CD4-positive, alpha-beta T cell treated with Interleukin-15 for 4 hours (primary cell): ENCODE measurements at places on chromosomes 7 and 10.
A peak's percentile ranks its signal among the peaks of the same experiment; 100 is the strongest.

- DNase-seq = peak; percentile 70
Observed at GRCh38 chr7:786472-787255, 45.6 kb upstream of the SUN1 start.

DNA sequence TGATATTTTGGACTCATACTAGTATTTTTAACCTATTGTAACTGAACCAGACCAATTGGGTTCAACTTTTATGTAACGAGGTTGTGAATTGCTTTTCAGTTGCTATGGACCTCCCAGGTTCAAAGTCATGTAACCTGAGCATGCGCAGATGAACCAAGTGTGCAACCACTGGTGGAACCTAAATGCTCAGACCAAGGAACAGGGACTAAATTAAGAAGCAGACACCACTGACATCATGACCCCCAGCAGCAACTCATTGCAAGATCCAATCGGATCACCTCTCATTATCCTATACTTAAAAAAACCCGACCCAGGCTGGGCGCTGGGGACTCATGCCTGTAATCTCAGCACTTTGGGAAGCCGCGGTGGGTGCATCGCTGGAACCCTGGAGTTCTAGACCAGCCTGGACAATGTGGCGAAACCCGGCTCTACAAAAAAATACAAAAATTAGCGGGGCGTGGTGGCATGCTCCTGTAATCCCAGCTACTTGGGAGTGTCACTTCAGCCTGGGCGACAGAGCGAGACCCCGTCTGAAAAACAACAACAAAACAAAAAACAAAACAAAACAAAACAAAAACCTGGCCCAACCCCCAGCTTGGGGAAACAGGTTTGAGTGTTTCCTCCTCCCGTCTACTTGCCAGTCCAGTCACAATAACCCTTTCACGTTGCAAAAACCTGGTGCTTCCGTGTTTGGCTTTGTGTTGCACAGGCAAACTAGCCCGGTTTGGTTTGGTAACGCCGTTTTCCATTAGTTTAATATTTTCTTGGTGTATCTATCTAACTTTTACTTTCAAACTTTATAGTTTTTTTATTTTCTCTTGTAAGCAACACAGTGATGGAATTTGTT is 11.3 kb upstream of the ZNF518A start:
- DNase-seq = no peak

- no peak for DNase-seq
Observed at GRCh38 chr7:121873289-121874194, 581 bp downstream of the PTPRZ1 start.

DNA sequence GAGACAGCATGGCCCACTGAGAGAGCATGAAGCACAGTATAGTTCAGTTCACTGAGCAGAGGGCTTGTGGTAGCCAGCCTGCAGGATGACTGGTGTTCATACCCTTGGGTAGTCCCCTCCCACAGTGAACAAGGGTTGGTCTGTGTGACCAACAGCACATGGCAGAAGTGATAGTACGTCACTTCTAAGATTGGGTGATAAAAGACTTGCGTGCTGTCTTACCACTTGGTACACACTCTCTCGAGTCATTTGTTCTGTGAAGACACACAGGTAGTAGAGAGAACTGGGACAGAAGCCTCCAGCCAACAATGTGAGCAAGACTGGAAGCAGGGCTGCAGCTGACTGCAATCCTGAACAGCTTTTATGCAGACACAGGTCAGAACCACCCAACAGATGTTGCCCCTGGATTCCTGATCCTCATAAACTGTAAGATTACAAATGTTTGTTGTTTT is 14.6 kb downstream of the EPC1 start:
- peak; percentile 84 for DNase-seq

- DNase-seq = no peak
Observed at GRCh38 chr7:4479367-4480039, 202.6 kb upstream of the FOXK1 start.

DNA sequence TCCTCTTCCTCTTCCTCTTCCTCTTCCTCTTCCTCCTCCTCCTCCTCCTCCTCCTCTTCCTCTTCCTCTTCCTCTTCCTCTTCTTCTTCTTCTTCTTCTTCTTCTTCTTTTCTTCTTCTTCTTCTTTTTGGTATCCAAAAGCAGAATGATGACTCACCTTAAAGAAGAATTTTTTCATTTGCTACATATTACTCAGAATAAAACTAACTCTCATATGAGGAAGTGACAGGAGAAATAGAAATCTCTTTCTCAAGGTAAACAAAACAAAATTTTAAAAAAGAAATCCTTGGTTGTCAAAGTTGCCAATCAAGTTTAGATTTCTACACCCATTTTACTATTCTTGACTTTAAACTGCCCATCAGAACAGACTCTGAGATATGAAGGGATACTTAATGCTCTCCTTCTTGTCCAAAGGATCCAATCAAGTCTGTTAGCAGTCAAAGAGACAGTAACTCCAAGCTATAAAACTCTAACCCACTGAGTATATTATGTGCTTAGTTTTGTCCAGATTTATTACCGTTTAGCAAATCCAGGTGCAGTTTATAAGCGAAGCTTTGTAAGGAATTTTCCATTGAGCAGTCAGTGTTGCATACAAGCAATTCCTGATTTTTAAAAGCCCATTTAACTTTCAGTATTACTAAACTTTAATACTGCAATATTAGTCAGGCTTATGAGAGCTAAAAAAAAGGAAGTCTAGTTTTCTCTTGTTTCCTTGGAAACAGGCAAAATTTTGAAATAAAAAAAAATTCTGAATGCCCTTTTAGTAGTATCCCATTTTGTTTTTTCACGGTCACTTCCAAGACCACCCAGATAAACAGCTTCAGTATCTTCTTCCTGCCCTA is 43.1 kb upstream of the SNX13 start:
- no peak for DNase-seq

- DNase-seq = no peak
Observed at GRCh38 chr7:114365791-114366190, 48.8 kb upstream of the FOXP2 start.

DNA sequence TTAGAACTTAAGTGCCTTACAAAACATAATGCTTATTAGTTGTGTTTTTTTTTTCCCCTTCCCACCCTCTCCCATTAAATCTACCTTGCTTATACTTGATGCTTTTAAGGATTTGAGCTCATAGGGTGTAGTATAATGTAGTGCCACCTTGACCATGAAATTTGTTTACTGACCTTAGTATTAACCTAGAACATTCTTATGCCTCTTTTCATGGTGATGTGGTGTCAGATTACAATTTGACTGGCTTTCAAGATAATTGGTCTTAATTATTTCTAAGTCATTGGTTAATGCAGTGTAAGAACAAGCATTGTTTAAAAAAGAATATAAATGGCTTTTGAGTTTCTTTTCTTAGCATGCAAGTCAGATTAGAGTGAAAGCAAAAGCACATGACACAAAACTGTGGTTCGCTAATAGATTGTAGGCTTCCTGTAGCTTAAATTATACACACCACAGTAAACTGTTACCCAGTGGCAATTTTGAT is 61.8 kb downstream of the ADD3 start:
- DNase-seq = peak; percentile 48

DNA sequence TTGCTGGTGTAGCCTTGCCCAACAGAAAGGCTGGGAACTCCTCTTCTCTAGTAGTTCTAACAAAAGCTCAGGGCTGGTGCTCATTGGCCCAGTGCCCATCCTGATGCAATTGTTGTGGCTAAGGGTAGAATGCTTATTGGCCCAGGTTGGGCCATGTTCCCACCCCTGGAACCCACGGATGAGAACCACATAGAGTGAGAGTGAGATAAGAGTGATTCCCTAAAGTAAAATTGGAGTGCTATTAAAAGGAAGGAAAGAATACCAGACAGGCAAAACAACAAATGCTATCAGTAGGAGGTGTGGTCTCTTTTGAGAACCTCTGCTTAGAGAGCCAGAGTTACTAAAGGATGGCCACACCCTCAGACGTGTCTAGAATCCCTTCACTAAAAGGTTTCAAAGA is 49.2 kb downstream of the LGI1 start:
- no peak for DNase-seq

GRCh38 chr10:76397181-76398042 is 966.0 kb downstream of the LRMDA start:
- no peak for DNase-seq

GRCh38 chr7:142808802-142809583 is 38.2 kb downstream of the PRSS2 start:
- peak; percentile 97 for DNase-seq

DNA sequence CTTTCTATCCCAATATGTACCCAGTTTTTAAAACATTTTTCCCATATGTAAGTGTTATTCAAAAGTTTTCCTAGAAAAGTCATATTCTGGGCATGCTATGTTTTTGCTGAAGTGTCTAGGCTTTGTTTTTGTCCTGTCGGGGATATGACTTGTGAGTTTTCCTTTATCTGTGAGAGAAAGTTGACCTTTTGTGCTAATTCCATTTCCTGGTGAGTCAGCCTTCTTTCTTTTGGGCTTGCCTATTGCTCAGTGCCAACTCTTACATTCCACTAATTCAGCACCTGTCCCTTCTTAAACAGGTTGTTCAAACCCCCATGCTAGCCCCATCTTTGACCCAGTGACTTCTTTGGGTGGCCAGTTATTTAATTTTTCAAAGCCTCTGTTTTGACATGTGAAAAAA is 146.2 kb downstream of the AHR start:
- DNase-seq = no peak

- DNase-seq = no peak
Observed at GRCh38 chr10:47073967-47074366, 162.7 kb downstream of the PTPN20 start.

GRCh38 chr10:29387269-29387668 is 98.4 kb downstream of the LYZL1 start:
- no peak for DNase-seq

GRCh38 chr7:143048827-143049226 is 3.3 kb upstream of the OR6V1 start:
- DNase-seq = no peak

GRCh38 chr10:80537736-80538480 is at the start of gene SH2D4B:
Gene SH2D4B, plus strand, starts transcription at chr10:80537902. Its CDS starts 430 bp downstream, at chr10:80538332.
- no peak for DNase-seq

DNA sequence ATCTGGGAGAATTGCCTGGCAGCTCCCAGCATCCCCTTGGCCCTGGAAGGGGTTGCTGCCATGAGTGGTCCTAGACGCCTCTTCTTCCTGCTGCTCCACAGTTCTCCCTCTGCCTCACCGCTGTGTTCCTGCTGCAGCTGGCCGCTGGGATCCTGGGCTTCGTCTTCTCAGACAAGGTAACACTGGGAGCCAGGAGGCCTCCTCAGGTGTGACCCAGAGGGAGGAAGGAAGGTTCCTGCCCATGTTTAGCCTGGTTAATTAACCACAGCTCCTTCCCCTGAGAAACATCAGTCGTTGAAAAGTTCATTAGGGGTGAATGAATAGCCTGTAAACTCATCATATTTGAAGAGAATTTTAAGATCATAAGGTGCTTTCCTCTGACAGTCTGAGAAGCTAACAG is 18.2 kb downstream of the TSPAN33 start:
- DNase-seq = no peak

GRCh38 chr7:102089175-102090098 is 197.2 kb upstream of the SH2B2 start:
- no peak for DNase-seq

DNA sequence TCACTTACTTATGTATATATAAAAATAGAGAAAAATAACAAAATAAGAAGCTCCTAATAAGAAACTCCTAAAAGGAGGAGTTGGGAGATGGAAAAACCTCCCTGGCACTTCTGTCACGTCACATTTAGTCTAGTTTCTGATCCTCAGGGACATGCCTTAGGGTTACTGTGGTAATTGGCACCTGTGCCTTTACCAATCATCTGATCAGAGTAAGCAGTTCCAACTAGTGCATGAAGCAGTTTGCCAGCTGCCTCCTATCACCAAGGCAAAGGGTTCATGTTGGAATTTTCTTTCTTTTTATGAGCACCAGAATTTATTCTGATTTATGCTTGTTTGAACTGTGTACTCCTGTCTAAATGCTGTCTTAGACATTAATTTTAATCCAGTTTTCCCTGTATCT is 49.9 kb downstream of the ARL4A start:
- DNase-seq = no peak

GRCh38 chr7:2214636-2215035 is 18.1 kb downstream of the MAD1L1 start:
- DNase-seq = peak; percentile 12

GRCh38 chr7:100582041-100582579 is 3.8 kb downstream of the LRCH4 start:
- DNase-seq = no peak

- DNase-seq = no peak
Observed at GRCh38 chr10:97188261-97188711, 2.5 kb upstream of the SLIT1 start.

GRCh38 chr10:26251925-26252324 is 35.4 kb downstream of the GAD2 start:
- DNase-seq = no peak

- no peak for DNase-seq
Observed at GRCh38 chr7:26992670-26993069, 103.1 kb downstream of the HOXA1 start.

GRCh38 chr10:77501152-77501845 is 136.3 kb downstream of the KCNMA1 start:
- no peak for DNase-seq

- DNase-seq = peak; percentile 65
Observed at GRCh38 chr7:99365318-99366141, 9.0 kb upstream of the ARPC1B start.

- DNase-seq = no peak
Observed at GRCh38 chr10:97336006-97336405, 1.5 kb upstream of the FRAT2 start.

- DNase-seq = no peak
Observed at GRCh38 chr10:24958091-24958720, 5.8 kb upstream of the PRTFDC1 start.

- DNase-seq = no peak
Observed at GRCh38 chr10:86506499-86506898, 15.1 kb downstream of the WAPL start.

DNA sequence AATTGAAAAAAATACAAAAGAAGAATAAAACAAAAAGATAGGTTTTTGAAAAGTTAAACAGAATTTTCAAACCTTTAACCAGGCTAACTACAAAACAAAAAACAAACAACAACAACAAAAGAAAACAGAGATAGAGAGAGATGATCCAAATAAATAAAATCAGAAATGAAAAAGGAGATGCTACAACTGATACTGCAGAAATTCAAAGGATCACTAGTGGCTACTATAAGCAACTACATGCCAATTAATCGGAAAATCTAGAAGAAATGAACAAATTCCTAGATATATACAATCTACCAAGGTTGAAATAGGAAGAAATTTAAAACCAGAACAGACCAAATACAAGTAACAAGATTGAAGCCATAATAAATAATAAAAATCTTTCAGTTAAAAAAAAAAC is 326.8 kb upstream of the VSTM2A start:
- DNase-seq = no peak

GRCh38 chr7:152949790-152950189 is 190.2 kb downstream of the ACTR3B start:
- no peak for DNase-seq

DNA sequence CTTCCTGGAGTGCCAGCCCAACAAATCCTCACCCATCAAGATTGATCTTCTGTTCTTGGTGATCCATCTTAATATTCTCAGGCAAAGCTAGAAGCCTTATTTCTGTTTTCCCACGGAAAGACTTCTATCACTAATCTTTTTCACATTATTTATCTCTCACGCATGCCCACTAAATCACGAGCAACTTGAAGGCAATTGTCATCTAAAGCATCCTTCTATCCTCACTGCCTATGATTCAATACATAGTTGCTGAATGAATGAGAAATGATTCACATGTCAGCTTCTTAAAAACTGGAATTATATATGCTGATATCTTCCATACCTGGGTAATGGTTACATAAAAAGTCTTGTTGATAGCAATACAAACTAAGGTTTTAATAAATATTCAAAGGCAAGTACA is 12.6 kb upstream of the COL1A2 start:
- no peak for DNase-seq
